Activated CD4-positive, alpha-beta T cell treated with anti-CD3 and anti-CD28 coated beads, Interleukin-10, Interleukin-2, amounts not matched to agents 100 ng/mL and 50 ng/mL, durations not matched to agents 16 hours and 8 hours (primary cell): ENCODE measurements at places on chromosomes 6 and 20.

DNA sequence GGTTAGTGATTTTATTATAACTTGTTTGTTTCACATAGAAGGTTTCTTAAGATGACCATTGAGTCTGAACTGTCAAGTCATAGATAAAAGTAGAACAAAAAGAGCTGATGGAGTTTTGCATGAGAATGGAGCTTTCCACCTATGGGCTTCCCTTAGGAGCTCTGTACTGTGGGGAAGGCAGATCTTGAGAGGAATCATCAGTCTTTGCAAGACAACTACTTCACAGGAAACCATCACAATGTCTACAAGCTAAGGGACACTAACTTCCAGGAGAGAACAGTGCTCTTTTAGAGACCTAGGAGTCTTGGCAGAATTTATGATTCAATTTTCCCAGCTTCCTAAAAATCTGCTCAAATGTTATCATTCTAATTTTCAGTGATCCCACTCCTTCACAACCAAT, 78.2 kb downstream of the FBXO5 start:
- no peak for DNase-seq

DNA sequence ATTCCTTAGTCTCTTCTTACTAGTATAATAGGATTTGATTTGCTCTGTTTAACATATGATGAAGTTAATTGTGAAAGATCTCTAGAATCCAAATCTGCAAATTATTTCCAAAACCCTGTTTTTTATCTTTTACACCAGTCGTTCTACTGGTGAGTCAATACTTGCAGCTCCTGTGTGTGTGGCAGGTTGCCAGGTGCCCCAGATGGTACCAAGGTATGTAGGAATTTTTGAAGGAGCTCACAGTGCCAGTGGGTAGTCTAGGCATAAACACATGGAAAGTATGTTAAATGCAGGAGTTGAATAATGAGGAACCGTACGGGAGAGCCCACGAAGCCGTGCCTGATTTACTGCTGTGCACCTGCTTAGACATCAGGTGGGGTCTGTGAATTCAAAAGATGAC, 192.2 kb downstream of the FARS2 start:
- DNase-seq = no peak

- DNase-seq = no peak
Observed at GRCh38 chr20:51106011-51106410, 83.1 kb upstream of the KCNG1 start.

DNA sequence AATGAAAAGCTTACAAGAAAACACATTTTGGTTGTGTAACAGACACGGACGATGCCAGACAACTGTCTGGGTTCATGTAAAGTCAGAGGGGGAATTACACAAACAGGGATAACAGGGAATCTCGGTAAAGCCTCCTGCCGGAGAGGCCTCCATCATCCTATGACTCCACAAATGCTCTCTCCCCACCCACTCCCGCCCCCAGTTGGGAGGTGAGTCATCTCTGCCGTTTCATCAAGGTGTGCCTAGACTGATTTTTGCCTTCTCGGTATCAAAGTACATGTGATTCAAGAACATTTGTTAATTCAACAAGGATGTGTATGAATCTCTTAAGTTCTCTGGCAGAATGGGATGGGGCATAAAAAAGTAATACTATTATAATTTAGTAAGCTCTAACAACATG, 304.9 kb upstream of the PRDM1 start:
- DNase-seq = peak; percentile 65
